IMR-90 (cell line): ENCODE measurements at places on chromosomes 16 and 17. TPM values are rescaled to one million over a fixed set of nuclear protein-coding genes. Genes with fewer than 3 reads are reported as not detected.

GRCh38 chr17:52159246-52160135, 977 bp upstream of the CA10 start:
- DNase-seq: no peak
- H3K27me3 ChIP-seq: no peaks in the 10 kb centered on the region
- H3K27ac ChIP-seq: no peak overlapping the region
- no peak overlapping the region for H3K4me3 ChIP-seq
- no peaks in the 10 kb centered on the region for H3K4me1 ChIP-seq
- no peaks in the 10 kb centered on the region for H3K36me3 ChIP-seq

GRCh38 chr16:2902337-2903130, 9.2 kb upstream of the FLYWCH1 start:
- H3K27me3 ChIP-seq: no peaks in the 10 kb centered on the region
- no peak overlapping the region for H3K4me3 ChIP-seq
- peaks cover 17% of the 10 kb centered on the region; the same call in 1 of the 2 replicates for H3K36me3 ChIP-seq
- DNase-seq: no peak
- no peak overlapping the region for H3K27ac ChIP-seq
- H3K4me1 ChIP-seq: peaks cover 3% of the 10 kb centered on the region

DNA sequence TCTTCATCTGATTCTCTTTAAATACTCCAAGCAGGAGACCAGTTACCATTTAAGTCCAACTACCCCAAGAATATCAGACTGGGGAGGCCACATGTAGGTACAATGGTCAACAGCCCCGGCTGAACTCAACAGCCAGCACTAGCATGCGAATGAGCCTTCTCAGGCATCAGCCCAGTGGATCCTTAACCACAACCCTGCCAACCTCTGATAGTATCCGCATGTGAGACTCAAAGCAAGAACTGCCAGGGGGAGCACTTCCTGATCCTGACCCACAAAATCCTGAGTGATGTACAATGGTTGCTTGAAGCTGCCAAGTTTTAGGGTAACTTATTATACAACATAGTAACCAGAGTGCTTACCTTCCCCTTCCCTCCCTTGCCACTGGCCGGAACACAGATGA, 4.0 kb downstream of the PYY start:
- H3K36me3 ChIP-seq: no peaks in the 10 kb centered on the region
- H3K4me1 ChIP-seq: no peaks in the 10 kb centered on the region
- no peak overlapping the region for H3K27ac ChIP-seq
- no peak for DNase-seq
- peaks cover 53% of the 10 kb centered on the region for H3K27me3 ChIP-seq

- H3K4me1 ChIP-seq: no peaks in the 10 kb centered on the region
- peaks cover 21% of the 10 kb centered on the region; the same call in 1 of the 2 replicates for H3K27me3 ChIP-seq
- H3K36me3 ChIP-seq: no peaks in the 10 kb centered on the region
Observed at GRCh38 chr17:79160980-79161636, 86.5 kb downstream of the ENGASE start.

DNA sequence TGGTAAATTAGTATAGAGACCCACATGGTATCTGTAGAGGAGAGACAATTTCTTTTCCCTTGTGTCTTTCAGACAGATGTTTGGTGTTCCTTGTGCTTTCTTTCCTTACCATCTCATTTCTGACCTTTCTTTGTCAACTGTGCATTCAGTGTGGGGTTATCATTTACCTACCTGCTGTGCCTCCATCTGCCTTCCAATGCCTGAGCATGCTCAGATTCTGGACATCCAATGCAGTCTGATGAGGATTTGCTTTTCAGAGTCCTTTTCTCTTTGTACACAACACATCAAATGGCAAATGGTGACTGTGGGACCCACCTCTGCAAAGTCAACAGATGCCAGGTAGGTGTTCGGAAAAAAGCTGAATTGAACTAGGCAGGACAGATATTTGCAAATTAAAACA, 364.8 kb downstream of the CA10 start:
- no peak overlapping the region for H3K4me3 ChIP-seq
- H3K4me1 ChIP-seq: no peaks in the 10 kb centered on the region

DNA sequence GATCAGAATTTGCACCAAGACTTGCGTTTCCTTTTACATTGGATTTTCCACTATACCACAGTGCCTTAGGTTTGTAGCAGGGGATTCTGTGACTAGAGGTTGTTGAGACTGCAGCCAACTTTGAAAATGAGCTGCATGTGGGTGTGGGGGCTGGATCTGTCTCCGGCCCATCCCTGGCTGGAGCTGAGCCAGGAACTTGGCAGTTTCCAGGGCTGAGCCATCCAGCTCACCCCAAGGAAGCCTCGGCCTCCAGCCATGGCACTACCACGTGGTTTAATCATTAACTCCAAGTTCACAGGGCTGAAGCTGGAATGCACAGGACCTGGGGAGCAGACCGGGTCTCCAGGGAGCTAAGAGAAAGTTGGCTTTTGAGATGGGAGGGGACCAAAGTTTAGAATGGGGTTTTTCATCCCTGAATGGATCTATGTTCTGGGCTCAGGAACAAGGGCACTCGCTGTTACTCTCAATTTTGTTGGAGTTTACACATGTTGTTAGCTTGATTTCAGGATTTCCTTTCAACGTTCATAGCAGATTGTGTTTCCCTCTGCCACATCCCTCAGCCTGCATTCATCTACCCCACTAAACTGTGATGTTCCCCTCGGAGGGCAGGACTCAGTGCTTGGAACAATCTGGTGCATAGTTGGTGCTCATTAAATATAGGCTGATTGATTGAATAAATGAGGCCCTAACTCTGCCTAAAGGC, 42.3 kb upstream of the HNF1B start:
- H3K36me3 ChIP-seq: no peaks in the 10 kb centered on the region
- DNase-seq: peak; percentile 72
- no peak overlapping the region for H3K4me3 ChIP-seq
- H3K4me1 ChIP-seq: peaks cover 11% of the 10 kb centered on the region; the same call in 1 of the 2 replicates
- no peaks in the 10 kb centered on the region for H3K27me3 ChIP-seq
- no peak overlapping the region for H3K27ac ChIP-seq

- H3K36me3 ChIP-seq: no peaks in the 10 kb centered on the region; the same call in 1 of the 2 replicates
- peak; percentile 73 for DNase-seq
- H3K27ac ChIP-seq: peak overlapping the region; percentile 83
- no peak overlapping the region for H3K4me3 ChIP-seq
- peaks cover 19% of the 10 kb centered on the region for H3K4me1 ChIP-seq
- H3K27me3 ChIP-seq: no peaks in the 10 kb centered on the region
Observed at GRCh38 chr17:80833952-80834892, 157.4 kb upstream of the CHMP6 start.

- no peak for DNase-seq
- H3K27ac ChIP-seq: no peak overlapping the region
- no peak overlapping the region for H3K4me3 ChIP-seq
- H3K36me3 ChIP-seq: peaks cover 3% of the 10 kb centered on the region
- peaks cover 27% of the 10 kb centered on the region for H3K27me3 ChIP-seq
Observed at GRCh38 chr16:88640498-88641247, 2.3 kb downstream of the IL17C start.

DNA sequence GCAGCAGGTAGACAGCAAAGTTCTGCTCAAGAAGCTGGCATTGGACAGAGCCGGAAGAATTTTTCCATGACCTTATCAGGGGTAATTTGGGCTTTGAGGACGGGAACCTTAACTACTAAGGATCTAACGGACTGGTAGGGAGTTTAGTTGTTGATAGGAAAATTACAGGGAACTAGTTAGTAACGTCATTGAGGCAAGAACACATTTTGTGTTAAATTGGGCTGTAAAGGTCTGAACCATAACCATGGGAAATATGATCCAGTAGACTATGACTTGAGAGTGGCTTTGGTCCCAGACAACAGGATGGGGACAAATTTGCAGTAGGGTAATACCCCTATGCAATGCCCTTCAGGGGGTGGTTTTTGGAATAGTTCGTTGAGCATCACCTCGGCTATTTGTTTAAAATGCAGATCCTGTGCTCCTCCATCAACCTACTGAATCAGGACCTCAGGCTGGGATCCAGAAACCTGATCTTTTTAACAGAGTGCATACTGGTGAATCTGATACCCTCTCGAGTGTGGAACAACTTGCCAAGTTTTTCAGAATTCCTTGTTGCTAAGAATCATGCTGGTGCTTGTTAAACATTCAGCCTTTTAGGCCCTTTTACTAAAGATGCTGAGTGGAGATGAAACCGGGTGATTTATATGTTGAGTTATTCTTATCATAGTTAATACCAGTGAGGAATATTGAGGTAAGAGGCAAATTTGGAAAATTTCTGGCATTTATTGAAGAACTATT, 255.1 kb downstream of the MAP2K6 start:
- H3K4me3 ChIP-seq: no peak overlapping the region
- peaks cover 2% of the 10 kb centered on the region; the same call in 1 of the 2 replicates for H3K4me1 ChIP-seq
- no peak overlapping the region; the same call in 1 of the 2 replicates for H3K27ac ChIP-seq
- H3K36me3 ChIP-seq: no peaks in the 10 kb centered on the region

DNA sequence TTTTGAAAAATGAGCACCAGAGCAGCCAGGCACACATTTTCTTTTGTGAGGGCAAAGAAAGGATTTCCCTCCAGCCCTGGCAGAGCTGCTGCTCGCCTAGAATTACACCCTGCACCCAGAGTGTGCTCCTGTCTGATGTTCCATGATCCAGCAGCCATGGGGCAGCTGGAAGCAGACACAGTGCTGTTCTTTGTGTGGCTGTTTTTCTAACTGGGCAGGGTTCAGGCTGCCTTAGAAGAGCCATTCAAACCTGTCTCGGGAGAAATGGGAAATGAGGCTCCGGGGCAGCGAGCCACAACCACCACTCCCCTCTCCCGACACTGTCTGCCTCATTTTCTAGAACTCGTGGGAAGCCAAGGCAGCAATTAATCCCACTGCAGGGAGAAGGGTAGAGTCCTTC, 28.9 kb downstream of the LITAF start:
- peaks cover 14% of the 10 kb centered on the region for H3K4me1 ChIP-seq
- no peak for DNase-seq
- no peaks in the 10 kb centered on the region for H3K27me3 ChIP-seq
- H3K27ac ChIP-seq: no peak overlapping the region
- H3K36me3 ChIP-seq: peaks cover 52% of the 10 kb centered on the region
- H3K4me3 ChIP-seq: no peak overlapping the region

GRCh38 chr17:42845918-42846593, 1.7 kb downstream of the AOC2 start:
- peaks cover 38% of the 10 kb centered on the region for H3K36me3 ChIP-seq
- peaks cover 4% of the 10 kb centered on the region; the same call in 1 of the 2 replicates for H3K4me1 ChIP-seq
- H3K27ac ChIP-seq: no peak overlapping the region
- no peak overlapping the region for H3K4me3 ChIP-seq
- H3K27me3 ChIP-seq: peaks cover 3% of the 10 kb centered on the region; the same call in 1 of the 2 replicates

- H3K4me3 ChIP-seq: no peak overlapping the region
- no peak for DNase-seq
- H3K27me3 ChIP-seq: no peaks in the 10 kb centered on the region
- peaks cover 7% of the 10 kb centered on the region; the same call in 1 of the 2 replicates for H3K4me1 ChIP-seq
- no peak overlapping the region for H3K27ac ChIP-seq
Observed at GRCh38 chr17:15501793-15502192, 34.4 kb upstream of the CDRT4 start.

DNA sequence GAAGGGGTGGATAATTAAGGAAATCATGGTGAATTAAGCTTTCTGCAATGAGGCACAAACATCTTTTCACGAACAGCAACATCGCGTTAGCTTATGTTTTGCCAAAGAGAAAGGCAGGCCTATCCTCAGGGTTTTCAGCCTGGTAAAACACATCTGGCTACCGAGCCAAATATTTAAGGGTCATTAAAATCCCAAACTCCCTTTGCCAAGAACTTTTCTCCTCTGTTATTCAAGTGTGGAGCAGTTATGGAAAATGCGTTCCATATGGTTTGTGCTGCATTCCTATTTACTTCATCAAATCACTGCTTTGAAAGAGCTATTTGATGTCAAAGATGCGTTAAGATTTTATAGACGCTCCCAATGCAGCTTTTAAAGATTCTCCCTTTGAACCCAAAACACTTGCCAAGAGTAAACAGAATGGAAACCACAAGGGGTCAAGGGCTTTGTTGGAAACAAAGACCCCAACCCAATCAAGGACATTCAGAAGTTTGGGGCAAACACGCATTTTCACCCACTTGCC, 308.3 kb upstream of the CDH5 start:
- peak; percentile 78 for DNase-seq
- H3K27ac ChIP-seq: peak overlapping the region; percentile 95; the same call in 1 of the 2 replicates
- H3K27me3 ChIP-seq: peaks cover 7% of the 10 kb centered on the region
- H3K4me1 ChIP-seq: peaks cover 16% of the 10 kb centered on the region

DNA sequence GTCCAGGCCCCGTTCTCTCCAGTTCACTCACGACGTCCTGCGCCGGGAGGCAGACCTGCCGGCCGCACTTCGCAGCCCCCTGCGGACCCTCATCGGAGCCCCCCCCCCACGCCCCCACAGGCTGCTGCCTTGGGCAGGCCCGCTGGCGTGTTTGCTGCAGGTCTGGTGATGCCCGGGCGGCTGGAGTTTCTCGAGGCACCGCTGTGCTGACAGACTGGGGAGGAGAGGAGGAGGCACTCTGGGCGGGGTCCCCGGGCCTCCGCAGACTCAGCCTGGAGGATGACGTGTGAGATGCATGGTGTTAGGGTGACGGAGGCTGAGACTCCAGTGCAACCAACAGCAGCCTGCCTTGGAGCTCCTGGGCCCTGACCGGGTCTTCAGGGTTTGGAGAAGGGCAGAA, 24.1 kb downstream of the BAIAP2 start:
- H3K4me1 ChIP-seq: peaks cover 5% of the 10 kb centered on the region
- H3K4me3 ChIP-seq: no peak overlapping the region
- no peak for DNase-seq
- H3K27me3 ChIP-seq: no peaks in the 10 kb centered on the region

DNA sequence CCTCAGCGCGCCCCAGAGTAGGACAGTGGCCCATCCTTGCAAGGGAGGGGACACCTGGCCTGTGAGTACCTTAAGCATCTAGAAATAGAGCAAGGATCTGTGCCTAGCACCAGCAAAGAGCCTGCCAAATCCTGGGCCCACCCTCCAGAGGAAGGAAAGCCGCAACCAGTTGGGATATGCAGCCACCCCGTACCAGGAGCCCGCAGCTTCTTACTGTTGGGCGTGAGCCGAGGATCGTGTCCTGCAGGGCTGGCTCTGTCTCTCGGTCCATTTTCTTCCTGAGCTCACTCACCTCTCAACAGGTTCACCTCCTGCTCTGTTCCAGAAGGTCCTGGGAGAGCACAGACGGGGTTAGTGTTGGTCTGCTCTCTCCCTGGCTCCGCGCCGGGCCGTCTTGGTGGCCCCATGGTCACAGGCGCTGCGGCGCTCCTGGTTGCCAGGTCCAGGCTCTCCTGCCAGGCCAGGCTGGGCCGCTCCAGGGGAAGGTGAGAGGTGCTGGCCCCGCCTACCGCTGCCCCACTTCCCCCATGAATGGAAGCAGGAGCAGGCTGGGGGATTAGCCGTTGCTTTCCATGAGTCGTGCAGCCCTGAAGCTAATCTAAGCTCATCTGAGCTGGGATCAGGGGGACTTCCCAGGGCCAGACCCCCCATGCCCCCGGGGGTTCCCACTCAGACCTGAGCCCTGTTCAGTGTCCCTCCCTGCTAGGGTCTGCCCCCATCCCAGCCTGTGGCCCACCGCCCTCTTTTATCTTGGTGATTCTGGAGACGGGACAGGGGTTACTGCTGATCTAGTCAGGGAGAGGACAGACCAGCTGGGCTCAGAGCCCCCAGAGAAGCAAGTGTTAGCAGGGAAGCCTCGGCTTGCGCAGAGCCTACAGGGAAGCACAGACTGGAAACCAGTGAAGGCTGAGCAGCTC, 12.7 kb downstream of the ENDOV start:
- DNase-seq: no peak
- no peak overlapping the region for H3K4me3 ChIP-seq
- H3K27me3 ChIP-seq: no peaks in the 10 kb centered on the region

- H3K27me3 ChIP-seq: no peaks in the 10 kb centered on the region
- DNase-seq: no peak
- peak overlapping the region; percentile 96 for H3K4me3 ChIP-seq
- H3K36me3 ChIP-seq: peaks cover 11% of the 10 kb centered on the region
Observed at GRCh38 chr17:41835214-41835799, 725 bp downstream of the NT5C3B start.

- H3K27ac ChIP-seq: peak overlapping the region; percentile 69
- peak overlapping the region; percentile 56 for H3K4me3 ChIP-seq
- DNase-seq: peak; percentile 8
- no peaks in the 10 kb centered on the region; the same call in 1 of the 2 replicates for H3K36me3 ChIP-seq
- peaks cover 2% of the 10 kb centered on the region; the same call in 1 of the 2 replicates for H3K4me1 ChIP-seq
- no peaks in the 10 kb centered on the region for H3K27me3 ChIP-seq
Observed at GRCh38 chr17:59893676-59894100, 767 bp downstream of the RPS6KB1 start.

PIRT gene
- not detected in 2 replicates for total RNA-seq

C1QL1 gene
- 0.18 and 0.28 TPM in 2 replicates for total RNA-seq

NACA2 gene
- total RNA-seq: not detected in 2 replicates
